Stimulated activated CD4-positive, alpha-beta T cell treated with anti-CD3 and anti-CD28 coated beads, Interleukin-15, amount 100 ng/mL, for 1 hour (primary cell): ENCODE measurements at places on chromosomes 7 and 10.

GRCh38 chr10:53786236-53786900 is 1013.8 kb upstream of the MBL2 start:
- DNase-seq: no peak

DNA sequence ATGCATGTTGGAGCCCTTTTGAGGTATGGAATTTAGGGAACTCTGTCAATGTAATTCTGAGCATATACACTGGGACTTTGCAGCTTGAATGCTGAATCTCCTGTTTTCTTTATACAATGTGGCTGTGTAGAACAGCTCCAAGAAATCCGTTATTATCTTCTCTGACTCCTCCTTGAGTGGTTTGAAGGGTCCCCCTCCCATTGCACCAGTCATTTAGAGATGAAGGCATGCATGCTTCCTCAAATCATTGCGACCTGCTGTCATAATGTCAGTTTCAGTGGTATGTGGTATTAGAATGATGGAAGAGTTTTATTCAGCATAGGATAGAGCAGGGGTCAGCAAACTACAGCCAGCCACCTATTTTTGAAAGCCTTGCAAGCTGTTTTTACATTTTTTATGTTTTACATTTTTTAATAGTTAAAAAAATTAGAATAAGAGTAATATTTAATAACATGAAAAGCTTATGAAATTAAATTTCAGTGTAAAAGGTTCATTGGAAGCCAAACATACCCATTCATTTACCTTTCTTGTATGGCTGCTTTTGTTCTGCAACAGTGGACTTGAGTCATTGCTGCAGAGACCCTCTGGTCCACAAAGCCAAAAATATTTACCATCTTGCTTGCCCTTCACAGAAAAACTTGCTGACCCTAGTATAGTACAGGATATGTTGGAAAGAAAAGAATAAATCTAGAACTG is 8.1 kb downstream of the STK17A start:
- no peak for DNase-seq

DNA sequence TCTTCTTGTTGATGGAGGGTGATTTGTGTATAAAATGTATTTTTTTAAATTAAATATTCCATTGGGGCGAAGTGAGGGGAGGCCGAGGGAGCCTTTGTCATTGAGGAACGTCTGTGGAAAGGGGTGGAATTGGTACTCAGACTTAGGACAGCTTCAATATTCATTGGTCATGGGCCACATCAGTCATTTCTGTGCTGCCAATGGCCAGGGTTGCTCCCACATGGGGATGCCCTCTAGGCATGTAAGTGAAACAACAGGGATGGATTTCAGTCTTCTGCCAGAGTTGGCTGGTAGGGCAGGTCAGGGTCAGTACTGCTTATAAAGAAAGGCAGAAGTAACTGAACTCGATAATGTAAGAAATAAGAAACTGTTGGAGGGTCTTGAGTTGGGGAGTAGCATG is 47.2 kb downstream of the NEURL1 start:
- no peak for DNase-seq

DNA sequence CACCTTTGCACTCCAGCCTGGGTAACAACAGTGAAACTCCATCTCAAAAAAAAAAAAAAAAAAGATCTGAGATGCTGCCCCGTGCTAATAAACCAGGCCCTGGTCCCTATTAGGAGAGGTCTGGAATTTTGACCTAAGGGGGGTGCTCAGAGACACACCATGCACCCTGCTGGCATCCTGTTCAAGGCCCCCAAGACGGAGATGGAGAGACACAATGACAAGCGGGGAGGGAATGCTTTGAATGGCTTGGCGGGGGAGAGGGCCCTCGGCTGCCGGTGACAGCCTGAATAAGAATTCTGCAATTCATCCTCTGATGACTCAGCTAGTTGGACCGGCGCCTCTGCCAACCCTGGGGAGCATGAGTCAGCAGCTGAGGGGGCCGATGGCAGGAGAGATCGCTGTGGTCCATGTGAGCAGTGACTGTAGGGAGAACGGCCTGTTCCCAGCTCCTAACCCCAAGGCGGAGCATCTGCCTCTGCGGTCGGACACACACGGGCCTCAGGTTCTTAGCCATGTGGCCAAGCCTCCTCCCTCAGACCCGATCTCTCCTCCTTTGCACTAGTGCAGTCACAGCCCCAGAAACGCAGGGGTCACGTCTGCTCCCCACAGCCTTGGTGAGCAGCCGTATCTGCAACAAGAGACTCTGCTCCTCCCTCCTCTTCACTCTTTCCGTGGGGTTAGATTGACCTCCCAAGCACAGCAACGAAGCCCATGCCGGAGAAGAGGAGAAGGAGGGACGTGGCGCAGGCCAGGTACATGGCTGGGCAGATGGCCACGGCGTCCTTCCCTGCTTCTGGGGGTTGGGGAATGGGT is 14.9 kb downstream of the TRIM56 start:
- DNase-seq: no peak

GRCh38 chr10:36021096-36021495 is 379.0 kb upstream of the FZD8 start:
- no peak for DNase-seq

DNA sequence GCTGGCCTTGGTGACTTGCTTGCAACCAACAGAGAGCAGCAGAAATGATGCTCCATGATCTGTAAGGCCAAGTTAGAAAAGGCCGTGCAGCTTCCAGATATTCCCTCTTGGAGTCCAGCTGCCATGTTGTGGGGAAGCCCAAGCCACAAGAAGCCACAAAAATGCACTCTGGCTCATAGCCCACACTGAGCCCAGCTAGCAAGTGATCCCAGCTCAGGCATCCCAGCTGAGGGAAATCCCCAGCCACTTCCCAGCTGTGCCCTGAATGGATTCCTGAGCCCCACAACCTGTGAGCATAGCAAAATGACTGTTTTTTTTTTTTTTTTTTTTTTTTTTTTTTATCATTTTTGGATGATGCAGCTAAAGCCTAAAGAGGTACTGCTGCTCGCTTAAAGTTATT is 11.1 kb upstream of the SDK1 start:
- no peak for DNase-seq

- no peak for DNase-seq
Observed at GRCh38 chr7:88075216-88075615, 141.2 kb downstream of the ADAM22 start.

GRCh38 chr10:76717141-76717540 is 920.5 kb downstream of the KCNMA1 start:
- no peak for DNase-seq

DNA sequence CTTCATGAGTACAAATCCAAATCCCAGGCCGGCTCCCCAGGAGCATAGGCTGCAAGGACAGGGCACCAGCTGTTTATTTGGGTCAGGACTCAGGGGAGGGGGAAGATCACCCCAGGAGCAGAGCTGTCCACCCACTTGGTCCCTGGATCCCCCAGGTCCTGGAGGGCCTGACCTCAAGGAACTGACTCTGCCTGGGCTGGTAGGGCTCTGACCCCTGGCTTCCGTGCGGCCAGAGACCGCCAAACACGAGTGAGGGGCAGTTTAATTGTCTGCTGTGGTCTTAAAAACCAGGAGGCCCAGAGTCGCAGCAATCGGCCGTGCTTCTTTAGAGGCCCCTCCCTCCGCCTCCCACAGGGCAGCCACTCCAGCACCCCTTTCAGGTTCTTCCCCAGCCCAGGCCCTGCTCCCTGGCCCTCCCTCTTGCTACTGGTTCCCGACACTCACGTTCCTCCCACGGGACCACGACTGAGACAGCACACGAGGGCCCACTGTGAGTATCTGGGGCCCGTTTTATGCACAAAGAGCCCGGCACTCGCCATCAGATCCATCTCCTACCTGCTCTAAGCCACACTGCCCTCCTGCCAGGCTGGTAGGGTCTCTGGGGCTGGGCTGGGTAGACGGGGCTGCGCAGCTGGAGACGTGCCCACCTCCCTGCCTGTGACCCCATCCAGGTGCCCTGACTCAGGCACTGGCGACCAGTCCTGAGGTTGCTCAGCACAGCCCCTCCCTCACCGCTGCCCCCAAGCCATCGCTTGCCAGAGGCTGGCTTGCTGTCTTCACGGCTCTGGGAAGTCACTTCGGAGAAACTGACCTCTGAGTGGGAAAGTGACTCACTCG is 30.0 kb upstream of the CFAP46 start:
- DNase-seq: no peak

GRCh38 chr10:17085011-17085725 is 44.4 kb downstream of the CUBN start:
- no peak for DNase-seq

- no peak for DNase-seq
Observed at GRCh38 chr7:133491201-133491691, 238.4 kb downstream of the EXOC4 start.

DNA sequence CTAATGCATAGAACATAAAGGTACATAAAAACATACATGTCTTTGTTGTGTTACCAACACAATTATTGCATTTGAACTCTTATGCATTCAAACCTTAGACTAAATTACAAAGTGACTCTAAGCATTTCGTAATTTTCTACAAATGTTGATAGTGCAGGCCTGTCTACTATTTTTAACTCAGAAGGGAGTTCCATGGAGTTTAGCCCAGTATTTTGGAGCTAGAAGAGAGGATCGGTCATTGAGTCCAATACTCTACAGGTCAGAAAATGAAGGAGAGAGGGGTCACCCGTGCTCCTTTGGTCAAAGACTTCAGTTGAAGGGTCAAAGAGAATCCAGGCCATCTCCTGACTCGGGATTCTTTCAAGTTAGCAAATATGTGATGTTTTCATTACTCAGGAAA is 55.3 kb upstream of the SRRM3 start:
- no peak for DNase-seq

GRCh38 chr10:17145239-17145638 is 15.6 kb upstream of the CUBN start:
- DNase-seq: no peak

GRCh38 chr10:80372675-80373074 is 16.1 kb downstream of the DYDC2 start:
- DNase-seq: no peak

DNA sequence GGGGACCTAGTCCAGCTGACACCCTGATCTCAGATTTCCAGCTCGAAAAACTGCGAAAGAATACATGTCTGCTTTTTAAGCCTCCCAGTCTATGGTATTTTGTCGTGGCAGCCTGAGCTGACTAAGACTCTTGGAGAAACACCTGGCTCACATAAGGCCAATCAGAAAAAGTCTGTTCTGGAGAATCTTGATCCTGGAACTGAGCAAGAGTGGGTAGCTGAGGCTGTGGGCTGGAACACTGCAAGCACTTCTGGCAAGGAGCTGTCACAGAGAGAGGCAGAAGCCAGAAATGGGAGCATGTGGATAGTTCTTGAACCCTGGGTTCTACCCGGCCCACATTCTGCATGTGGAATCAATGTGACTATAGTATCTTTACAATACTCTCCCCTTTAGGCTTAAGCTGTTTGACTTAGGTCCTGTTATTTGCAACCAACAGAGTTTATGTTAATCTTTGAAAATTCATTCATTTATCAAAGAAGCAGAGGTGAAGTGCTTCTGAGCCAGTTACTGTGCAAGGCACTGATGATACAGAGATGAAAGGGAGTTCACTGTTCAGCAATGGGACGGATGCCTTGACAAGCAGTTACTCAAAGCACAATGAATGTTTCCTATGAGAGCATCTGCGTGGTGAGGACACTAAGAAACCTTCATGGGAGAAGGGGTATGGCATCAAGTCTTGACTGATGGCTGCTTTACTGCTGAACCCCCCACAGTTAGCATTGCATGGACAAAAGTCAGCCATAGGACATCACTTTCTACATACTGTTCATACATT is 4.4 kb upstream of the C10orf90 start:
- no peak for DNase-seq

GRCh38 chr10:110311357-110311949 is 6.7 kb upstream of the SMNDC1 start:
- no peak for DNase-seq

- DNase-seq: no peak
Observed at GRCh38 chr10:17548162-17548561, 69.0 kb downstream of the HACD1 start.

- no peak for DNase-seq
Observed at GRCh38 chr10:98466861-98467505, 20.2 kb upstream of the HPS1 start.

DNA sequence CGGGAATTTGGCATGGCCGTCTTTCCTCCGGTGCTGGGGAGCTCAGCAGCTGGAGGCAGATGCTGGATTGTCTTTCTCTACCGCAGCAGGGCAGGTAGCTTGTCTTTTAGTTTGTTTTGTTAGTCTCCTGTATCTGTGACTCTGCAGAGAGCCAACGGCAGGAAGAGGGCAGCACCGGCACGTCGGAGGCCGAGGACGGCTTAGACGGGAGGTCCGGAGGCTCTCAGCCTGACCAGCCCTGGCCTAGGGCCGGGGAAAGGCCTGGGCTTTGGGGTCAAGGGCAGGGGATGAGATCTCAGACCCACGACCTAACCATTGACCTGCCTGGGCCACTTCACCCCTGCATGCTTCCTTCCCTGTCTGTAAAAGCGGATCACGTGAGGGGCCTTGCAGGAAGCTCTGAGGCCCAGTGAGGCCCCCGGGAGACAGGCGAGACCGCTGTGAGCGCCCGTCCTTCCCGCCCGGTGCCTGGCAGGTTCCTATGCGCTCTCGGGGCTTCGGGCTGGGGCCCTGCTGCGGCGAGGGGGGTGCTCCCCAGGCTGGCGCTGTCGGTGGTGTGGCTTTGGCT is 72.7 kb downstream of the LHPP start:
- no peak for DNase-seq
